COR-L47 (cell line): ENCODE measurements at places on chromosomes 4 and X.

GRCh38 chrX:101693476-101693875 is 33.8 kb upstream of the ARMCX2 start:
- no peak for DNase-seq

DNA sequence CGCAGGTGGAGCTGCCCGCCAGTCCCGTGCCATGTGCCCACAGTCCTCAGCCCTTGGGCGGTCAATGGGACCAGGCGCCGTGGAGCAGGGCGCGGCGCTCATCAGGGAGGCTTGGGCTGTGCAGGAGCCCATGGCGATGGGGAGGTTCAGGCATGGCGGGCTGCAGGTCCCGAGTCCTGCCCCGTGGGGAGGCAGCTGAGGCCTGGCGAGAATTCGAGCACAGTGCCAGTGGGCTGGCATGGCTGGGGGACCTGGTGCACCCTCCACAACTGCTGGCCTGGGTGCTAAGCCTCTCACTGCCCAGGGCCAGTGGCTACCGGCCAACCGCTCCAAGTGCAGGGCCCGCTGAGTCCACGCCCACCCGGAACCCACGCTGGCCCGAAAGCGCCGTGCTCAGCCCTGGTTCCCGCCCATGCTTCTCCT is 646.5 kb downstream of the GABRG1 start:
- no peak for DNase-seq

GRCh38 chr4:34236118-34236517 is 2008.2 kb downstream of the ARAP2 start:
- DNase-seq = no peak

- DNase-seq = no peak
These were observed 244.2 kb upstream of the GK2 start for GRCh38 chr4:79652232-79652631.

DNA sequence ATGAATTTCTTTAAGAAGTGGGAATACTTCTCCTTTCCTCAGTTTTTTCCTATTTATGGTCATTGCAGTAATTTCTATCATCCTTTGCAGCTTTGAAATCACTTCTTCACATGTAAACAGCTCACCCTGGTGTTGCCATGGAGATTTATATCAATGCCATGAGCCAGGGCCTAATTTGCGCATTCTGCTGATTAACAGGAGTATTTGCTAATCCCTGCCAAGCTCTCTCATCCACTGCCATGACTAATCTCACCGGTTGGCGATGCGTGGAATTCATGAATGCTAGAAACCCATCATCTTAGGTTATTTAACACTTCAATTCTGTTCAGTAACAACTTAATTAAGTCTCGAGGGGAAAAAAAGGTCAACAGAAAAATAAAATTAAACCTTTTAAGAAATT is 11.8 kb upstream of the FGF13 start:
- DNase-seq = no peak

GRCh38 chrX:17442898-17443297 is 67.9 kb downstream of the NHS start:
- no peak for DNase-seq

GRCh38 chr4:169664615-169665014 is 44.2 kb downstream of the CLCN3 start:
- DNase-seq = peak; percentile 14
